ENCODE measurements at places on chromosomes 11 and 22.

DNA sequence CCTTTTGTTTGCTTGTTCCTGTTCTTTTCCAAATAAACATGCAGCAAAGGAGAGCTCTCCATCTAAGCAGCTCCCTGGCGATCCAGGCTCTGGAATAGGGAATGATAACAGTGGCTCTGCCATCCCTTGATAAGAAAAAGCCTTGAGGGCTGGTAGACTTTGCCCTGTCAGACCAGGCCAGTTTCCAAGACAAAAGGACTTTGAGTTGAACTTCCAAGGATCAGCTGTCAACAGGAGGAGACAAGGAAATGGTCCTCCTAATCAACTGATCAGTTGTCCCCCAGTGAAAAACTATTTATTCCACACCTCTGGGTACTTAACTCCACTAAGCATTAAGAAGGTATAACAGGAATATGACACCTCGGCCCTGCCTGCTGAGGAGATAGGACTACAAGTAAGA, 127.8 kb downstream of the PARVA start:
- no peak for DNase-seq

GRCh38 chr11:123484448-123484847, 54.4 kb downstream of the GRAMD1B start:
- DNase-seq, result no peak

DNA sequence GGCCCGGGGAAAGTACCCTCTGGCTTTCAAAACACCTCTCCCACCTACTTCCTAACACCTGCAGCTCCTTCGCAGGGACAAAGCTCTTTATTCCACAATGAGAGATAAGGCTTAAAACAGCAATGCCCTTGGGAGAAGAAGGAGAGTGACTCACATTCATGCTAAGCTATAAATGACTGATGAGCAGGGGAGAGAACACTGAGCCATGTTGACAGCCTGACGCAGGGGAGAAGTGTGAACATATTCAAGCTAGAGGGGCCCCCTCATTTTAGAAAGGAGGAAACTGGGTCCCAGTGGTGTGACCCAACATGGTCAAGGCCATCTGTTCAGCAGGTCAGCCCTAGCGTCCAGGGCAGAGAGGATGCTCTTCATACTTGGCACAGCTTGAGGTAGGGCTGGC, 171.8 kb downstream of the DSCAML1 start:
- no peak for DNase-seq

DNA sequence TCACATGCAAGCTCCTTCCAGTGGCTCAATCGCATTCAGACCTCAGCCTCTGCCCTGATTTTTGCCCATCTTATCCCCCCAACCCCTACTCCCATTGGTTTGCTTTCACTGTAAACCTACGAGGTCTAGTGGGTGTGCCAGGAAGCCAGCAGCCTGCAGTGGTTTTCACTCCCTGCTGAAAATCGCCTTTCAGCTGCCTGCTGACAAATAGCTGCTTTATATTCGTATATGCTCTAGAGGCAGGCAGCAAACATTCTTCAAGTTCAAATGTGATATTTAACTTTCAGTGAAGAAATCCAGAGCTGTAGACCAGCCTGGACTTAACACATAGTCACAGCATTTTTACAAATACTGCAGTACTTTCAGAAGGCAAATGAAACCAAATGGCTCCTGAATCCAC, 92.8 kb upstream of the APOA1 start:
- peak; percentile 6 for DNase-seq

- no peak for DNase-seq
These were observed 253.1 kb downstream of the CADM1 start for GRCh38 chr11:115251126-115251525.

- DNase-seq, result no peak
These were observed 28.1 kb downstream of the COMMD9 start for GRCh38 chr11:36261094-36261493.

- DNase-seq, result no peak
These were observed 35.5 kb upstream of the CCDC188 start for GRCh38 chr22:20186183-20186870.

DNA sequence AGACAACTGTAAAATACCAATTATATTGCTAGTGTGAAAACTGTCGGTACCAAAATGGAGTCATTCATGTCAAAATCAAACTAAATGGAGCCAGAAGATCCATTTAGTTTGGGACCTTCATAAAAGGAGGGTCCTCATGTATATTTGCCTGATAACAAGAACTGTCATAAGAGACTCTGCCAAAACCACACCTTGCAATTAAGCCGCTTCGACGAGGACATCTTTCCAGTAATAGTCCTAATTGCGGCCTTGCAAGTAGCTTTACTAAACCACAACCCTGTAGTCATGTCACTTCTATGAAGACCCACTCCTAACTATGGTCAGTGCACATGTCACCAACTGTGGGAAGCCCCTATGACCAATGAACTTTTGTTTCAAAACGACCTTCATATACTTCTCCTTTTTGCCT, 9.4 kb downstream of the UBQLN3 start:
- DNase-seq, result no peak

GRCh38 chr11:79006854-79007253, 432.2 kb upstream of the NARS2 start:
- DNase-seq, result no peak

- no peak for DNase-seq
These were observed 801.1 kb downstream of the TBC1D22A start for GRCh38 chr22:47563406-47564157.

DNA sequence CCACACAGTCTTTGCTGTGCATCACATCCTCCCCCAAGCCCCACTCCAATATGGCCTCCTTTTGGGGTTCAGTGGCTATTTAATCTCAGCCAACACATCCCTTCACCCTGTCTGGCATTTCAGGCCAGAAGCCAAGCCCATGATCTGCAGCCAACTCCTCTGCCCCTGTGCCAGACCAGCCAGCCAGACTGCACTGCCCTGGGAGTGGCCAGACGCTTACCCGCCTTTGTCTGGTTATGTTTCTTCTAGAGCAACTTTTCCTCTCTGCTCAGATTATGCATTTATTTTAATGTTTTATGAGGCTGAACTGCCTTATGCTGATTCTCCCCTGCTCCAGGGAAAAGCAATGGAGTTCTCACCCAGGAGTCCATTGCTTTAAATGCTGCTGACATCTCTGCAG, 206.7 kb upstream of the TBCEL start:
- DNase-seq, result no peak

DNA sequence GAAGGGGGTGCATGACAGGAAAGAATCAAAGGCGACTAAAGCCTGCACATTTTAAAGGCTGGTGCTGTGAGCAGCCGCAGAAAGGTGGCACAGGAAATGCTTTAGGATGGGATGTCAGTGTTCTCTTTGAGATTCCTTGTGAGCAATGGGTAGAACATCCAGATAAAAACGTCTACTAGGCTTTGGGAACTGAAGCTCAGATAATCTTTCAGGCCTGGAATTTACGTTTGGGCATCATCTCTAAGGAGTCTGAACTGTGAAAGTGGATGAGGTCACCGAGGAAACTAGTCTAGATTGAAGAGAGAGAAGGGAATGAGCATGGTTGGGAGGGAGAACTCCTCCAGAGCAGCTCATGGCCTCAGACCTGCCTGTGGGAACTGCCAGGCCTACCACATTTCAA, 65.7 kb downstream of the FLI1 start:
- peak; percentile 80 for DNase-seq

GRCh38 chr11:123197711-123198110, 2.7 kb upstream of the CLMP start:
- peak; percentile 25 for DNase-seq

DNA sequence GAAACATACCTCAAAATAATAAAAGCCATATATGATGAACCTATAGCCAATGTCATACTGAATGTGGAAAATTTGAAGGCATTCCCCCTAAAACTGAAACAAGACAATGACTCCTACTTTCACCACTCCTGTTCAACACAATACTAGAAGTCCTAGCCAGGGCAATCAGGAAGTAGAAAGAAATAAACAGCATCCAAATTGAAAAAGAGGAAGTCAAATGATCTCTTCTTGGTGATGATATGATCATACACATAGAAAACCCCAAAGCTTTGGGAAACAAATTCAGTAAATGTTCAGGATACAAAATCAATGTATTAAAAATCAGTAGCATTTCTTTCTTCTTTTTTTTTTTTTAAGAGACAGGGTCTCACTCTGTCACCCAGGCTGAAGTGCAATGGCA, 109.9 kb downstream of the DLG2 start:
- DNase-seq, result no peak

GRCh38 chr22:46734830-46735453, 3.1 kb downstream of the CERK start:
- no peak for DNase-seq

DNA sequence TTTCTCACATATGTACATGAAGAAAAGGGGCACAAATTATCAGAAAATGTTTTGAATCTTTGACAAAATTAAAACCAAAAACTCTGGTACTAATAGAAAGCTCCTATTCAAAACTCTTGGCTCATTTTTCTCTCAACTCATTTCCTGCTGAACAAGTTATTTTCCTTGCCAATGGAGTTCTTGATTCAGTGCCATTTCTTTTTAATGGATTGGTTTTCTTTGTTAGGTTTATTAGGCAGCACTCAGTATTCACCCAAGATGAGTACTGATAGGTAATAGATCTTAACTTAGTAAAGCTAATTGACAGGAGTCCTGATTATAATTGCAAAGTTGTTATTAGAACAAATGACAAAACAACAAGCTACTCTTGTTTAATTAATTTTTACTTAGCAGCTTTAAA, 279.4 kb upstream of the PDGFD start:
- no peak for DNase-seq

- peak; percentile 57 for DNase-seq
These were observed 5.9 kb upstream of the CNTF start for GRCh38 chr11:58616594-58616993.

DNA sequence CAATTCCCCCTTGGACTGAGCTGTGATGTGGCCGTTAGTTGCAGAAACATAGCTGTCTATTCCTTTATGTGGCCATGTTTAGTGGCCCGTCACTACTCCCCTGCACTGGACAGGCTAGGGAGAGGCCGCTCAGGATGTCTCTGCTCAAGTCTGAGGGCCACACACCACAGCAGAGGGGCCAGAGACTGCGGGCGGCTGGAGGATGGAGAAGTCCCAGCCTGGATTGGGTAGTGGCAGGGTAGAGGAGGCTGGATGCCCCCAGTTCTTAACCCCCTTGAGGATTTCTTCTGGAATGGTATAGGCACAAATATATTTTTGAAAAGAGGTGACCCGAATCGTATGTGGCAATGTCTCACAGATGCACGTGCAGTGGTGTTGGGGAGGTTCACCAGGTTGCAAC, 116.4 kb upstream of the B3GAT1 start:
- DNase-seq, result no peak

DNA sequence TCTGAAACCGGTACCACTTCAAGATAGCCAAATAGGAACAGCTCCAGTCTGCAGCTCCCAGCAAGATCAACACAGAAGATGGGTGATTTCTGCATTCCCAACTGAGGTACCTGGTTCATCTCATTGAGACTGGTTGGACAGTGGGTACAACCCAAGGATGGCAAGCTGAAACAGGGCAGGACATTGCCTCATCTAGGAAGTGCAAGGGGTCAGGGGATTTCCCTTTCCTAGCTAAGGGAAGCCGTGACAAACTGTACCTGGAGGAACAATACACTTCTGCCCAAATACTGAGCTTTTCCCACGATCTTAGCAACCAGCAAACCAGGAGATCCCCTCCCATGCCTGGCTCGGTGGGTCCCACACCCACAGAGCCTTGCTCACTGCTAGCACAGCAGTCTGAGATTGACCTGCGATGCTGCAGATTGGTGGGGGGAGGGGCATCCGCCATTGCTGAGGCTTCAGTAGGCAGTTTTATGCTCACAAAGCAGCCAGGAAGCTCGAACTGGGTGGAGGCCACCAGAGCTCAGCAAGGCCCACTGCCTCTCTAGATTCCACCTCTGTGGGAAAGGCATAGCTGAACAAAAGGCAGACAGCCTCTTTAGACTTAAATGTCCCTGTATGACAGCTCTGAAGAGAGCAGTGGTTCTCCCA, 59.9 kb upstream of the C11orf58 start:
- no peak for DNase-seq

DNA sequence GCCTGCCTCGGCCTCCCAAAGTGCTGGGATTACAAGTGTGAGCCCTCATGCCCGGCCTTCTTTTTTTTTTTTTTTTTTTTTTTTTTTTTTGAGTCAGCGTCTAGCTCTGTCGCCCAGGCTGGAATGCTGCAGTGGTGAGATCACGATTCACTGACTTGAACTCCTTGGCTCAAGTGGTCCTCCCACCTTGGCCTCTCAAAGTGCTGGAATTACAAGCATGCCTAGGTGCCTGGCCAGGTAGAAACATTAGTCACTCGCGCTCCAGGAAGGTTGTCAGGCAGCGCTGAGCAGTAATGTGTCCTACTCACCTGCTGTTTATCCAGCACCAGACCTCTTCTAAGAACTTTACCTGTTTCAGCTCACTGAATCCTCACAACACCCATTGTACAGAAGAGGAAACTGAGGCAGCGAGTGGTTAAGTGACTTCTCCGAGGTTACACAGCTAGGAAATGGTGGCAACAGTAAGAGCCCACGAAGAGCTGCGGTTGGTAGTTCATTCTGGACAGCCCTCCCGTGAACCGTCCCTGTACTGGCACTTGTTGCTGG, 496 bp upstream of the CST6 start:
- peak; percentile 63 for DNase-seq

DNA sequence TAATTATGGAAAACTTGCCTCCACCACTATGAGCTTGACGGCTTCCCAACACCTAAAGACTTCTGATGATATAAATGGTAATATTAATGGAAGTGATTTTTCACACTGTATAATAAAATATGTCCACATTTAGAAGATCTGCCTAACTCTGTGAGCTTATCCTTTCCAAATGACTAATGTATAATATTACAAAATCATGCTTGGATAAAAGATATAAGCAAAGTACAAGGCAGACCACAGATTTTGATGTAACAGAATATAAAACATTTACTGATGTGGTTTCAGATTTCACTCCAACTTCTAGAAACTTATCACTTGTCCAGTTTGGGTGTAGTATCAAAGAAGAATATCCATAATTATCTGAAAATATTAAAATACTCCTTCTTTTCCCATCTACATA, 36.9 kb downstream of the GALNT18 start:
- no peak for DNase-seq

GRCh38 chr11:71491940-71492339, 35.1 kb upstream of the KRTAP5-7 start:
- no peak for DNase-seq

- DNase-seq, result no peak
These were observed 161.5 kb downstream of the CACNA1I start for GRCh38 chr22:39731881-39732555.

- no peak for DNase-seq
These were observed 23.7 kb upstream of the FXYD6 start for GRCh38 chr11:117900121-117900648.

- DNase-seq, result peak; percentile 31
These were observed 33.7 kb upstream of the USP47 start for GRCh38 chr11:11807811-11808782.

Data from fibroblast of skin of scalp (primary cell).